Activated CD8-positive, alpha-beta T cell treated with anti-CD3 and anti-CD28 coated beads for 36 hours (primary cell): ENCODE measurements at places on chromosomes 3 and 15. TPM values are rescaled to one million over a fixed set of nuclear protein-coding genes. Genes with fewer than 3 reads are reported as not detected.

EBLN2 gene
- 5.0 TPM for total RNA-seq

DENND6A gene
- 10.1 TPM for total RNA-seq

SPSB4 gene
- total RNA-seq, result not detected

ZNF80 gene
- total RNA-seq, result 2.3 TPM

CLRN1 gene
- not detected for total RNA-seq
